ENCODE measurements at places on chromosomes 12 and 14.
A peak's percentile ranks its signal among the peaks of the same experiment; 100 is the strongest.

GRCh38 chr14:85566603-85567002 lies 36.7 kb downstream of the FLRT2 start:
- no peak for DNase-seq

DNA sequence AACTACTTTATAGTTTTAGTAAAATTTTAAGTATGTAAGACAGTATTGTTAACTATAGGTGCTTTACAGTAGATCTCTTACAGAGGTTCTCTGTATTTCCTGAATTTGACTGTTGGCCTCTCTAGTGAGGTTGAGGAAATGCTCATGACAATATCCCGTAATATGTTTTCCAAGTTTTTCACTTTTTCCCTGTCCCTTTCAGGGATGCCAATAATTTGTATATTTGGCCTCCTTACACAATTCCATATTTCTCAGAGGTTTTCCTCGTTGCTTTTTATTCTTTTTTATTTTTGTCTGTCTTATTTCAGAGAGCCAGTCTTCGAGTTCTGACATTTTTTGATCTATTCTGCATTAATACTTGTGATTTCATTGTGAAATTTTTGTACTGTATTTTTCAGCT lies 233.7 kb upstream of the PDE3A start:
- no peak for DNase-seq

DNA sequence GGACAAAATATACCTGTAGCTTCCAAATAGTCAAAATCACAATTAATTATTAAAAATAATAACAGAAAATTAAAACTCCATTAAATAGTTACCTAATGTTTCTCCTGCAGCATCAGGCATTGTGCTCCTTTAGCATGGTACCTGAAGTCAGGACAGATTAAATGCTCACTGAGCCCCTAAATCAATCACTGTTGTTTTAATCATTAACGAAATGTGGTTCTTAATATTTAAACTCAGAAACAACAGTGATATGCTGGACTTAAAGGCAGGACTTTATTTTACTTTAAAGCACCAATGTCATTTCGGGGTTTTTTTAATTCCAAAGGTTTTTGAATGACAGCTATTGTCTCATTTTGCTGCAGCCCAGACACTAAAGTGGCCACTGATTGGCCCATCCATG lies 2.0 kb upstream of the BMP4 start:
- no peak for DNase-seq

GRCh38 chr14:81091139-81091538 lies 129.6 kb downstream of the GTF2A1 start:
- DNase-seq = no peak

DNA sequence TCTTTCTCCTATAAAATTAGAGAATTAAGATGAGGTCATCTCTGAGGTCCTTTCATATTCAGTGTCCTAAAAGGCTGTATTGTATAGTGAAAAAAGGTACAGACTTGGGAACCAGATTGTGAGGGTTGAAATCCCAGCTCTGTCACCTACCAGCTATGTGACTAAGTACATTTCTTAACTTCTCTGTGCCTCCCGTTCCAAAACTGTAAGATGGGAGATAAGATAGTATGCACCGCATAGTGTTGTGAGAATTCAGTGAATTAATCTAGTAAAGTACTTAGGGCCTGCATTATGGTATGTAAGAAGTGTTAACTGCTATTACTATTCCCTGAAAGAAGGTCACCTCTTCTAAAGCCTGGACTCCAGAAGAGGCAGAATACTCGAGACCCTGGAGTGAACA lies 60.6 kb downstream of the GNG2 start:
- DNase-seq = no peak

DNA sequence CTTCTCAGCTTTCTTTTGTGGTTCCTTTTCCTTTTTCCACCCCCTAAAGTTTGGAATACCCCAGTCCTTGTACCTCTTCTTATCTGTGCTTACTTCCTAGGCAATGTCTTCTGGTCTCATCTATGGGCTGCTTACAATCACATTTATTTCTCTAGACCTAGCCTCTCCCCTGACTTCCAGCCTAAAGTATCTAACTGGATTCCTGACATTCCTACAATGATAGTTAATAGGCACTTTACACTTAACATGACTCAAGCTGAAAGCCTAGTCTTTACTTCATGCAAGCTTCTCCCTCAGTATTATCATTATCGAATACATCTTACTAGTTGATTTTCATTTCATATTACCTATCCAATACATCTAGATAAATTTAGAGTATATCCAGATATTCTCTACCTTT lies 21.2 kb downstream of the CLECL1 start:
- DNase-seq = no peak

GRCh38 chr12:25960143-25960542 lies 1.7 kb downstream of the RASSF8 start:
- DNase-seq = no peak

DNA sequence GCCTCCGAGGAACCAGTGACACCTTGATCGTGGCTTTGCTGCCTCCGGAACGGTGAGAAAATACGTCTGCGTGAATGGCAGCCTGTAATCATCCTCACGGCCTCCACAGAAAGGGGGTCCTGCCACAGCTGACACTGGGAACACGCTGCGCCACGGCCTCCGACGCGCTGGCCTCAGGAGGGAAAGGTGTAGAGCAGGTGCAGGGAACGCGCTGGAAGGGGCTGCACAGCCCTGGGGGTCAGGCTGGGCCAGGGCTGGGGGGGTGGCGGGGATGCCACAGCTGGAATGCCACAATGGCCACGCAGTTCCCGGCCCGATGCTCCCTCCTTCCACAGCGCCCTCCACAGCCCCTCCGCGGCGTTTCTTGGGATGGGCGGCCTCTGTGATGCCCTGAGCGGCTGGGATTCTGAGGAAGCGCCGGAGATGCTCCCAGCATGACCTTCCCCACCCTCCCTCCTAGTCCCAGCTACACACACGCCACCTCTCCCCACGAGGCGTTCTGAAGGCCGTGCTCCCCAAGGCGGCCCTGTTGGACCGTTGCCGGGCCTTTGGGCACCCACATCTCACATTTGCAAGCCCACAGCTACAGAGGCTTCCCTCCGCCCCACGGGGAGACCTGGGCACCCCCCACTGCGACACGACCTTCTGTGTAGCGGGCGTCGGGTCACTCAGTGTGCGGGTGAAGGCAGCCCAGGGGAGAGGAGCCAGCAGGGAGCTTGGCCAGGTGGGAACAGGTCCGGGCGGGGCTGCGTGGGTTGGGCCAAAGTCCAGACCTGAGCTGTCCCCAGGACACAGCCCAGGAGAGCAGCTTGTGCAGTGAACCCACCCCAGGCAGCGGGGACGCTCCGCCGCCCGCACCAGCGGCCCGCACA lies 31.8 kb upstream of the GALNT9 start:
- no peak for DNase-seq

- no peak for DNase-seq
Observed at GRCh38 chr12:71214511-71215285, 56.9 kb upstream of the TSPAN8 start.

- no peak for DNase-seq
Observed at GRCh38 chr12:69351462-69352236, 3.5 kb downstream of the LYZ start.

GRCh38 chr14:96126339-96126782 lies 78.3 kb upstream of the BDKRB2 start:
- DNase-seq = peak; percentile 66

DNA sequence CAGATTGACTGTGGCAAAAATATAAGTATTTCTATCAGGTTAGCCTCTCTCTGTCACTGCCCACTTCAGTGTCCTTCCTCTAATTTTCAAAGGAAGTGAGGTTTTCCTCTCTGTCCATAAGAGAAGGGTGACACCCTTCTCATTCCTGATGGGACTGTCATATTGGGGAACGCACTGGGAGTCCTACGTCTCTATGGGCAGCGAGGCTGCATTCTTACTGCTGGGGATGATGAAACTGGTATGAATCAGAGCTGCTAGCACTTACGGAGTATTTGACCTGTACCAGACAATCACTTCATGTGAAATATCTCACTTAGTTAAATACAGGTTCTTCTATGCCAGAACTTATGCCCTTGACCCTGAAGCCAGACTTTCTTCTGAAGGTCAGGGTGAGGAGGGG lies 436.3 kb downstream of the DPF3 start:
- DNase-seq = no peak

- no peak for DNase-seq
Observed at GRCh38 chr12:97921979-97922722, 459.5 kb downstream of the RMST start.

- no peak for DNase-seq
Observed at GRCh38 chr12:104577581-104577981, 120.8 kb downstream of the CHST11 start.

GRCh38 chr14:71471634-71472355 lies 460.4 kb upstream of the RGS6 start:
- no peak for DNase-seq

All from CD4-positive, alpha-beta T cell treated with Interleukin-15 for 4 hours (primary cell).